ENCODE measurements at places on chromosomes 1 and 21. TPM values are rescaled to one million over a fixed set of nuclear protein-coding genes. Genes with fewer than 3 reads are reported as not detected.

PCAT6 gene
- 0.83 TPM for total RNA-seq

DNA sequence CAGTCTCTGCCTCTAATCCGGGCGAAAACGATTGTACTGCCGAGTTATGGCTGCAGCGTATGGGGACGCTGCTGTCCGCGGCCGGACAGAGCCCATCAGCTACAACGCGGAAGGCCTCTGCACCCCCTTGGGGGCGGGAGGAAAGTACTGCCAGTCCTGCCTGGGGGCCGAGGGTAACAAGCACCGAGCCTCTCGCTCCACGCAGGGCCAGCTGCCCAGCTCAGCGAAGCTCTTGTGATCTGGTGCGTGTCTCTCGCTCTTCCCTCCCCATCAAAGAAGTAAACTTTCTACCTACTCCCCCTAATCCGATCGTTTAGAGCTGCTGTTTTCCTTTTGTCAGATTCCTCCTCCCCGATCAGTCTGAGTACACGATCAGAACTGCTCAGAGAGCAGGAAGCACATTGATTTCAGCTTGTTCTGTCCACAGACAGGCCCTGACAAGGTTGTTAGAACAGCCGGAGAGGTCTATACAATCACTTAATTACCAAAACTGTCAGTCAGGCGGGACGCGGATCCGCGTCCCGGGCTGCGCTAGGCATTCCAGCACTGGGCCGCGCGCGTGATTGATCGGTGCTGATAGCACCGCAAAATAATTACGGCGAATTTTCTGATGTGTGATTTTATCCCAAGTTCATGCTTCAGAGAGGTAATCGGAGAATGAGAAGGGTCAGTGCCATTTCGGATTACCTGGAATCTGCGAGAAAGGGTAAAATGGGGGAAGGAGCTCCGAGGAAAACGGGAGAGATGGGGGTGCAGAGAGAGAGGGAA is 8.7 kb upstream of the BARHL2 start:
- DNase-seq: no peak
- H3K4me1 ChIP-seq: peaks cover 54% of the 10 kb centered on the region
- H3K27ac ChIP-seq: peak overlapping the region; percentile 60
- H3K27me3 ChIP-seq: peaks cover 88% of the 10 kb centered on the region

CYP4A22 gene
- total RNA-seq: not detected

- H3K36me3 ChIP-seq: peaks cover 63% of the 10 kb centered on the region
- no peak for DNase-seq
- H3K4me1 ChIP-seq: peaks cover 70% of the 10 kb centered on the region
- H3K27me3 ChIP-seq: no peaks in the 10 kb centered on the region
Measured at GRCh38 chr1:113903501-113904292, 902 bp downstream of the AP4B1 start.

DNA sequence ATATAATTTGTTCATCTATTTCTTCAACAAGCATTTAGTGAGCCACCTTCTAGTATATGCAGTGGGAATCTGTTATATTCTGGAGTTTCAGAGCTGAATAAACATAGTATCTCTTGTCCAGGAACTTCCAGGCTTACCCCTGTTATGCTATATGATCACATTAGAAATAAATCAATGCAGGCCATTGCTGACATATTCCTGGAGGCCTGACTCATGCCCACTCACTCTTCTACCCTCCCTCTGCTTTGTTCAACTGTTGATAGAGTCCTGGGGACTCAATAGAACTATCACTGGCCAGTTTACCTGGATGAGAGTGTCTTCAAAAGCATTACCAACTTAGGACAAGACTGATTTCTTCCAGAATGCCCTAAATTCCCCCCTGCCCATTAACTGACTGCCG is 29.3 kb upstream of the SRSF10 start:
- no peaks in the 10 kb centered on the region for H3K4me1 ChIP-seq
- H3K4me3 ChIP-seq: no peak overlapping the region
- DNase-seq: no peak
- no peaks in the 10 kb centered on the region for H3K36me3 ChIP-seq
- no peak overlapping the region for H3K27ac ChIP-seq

DNA sequence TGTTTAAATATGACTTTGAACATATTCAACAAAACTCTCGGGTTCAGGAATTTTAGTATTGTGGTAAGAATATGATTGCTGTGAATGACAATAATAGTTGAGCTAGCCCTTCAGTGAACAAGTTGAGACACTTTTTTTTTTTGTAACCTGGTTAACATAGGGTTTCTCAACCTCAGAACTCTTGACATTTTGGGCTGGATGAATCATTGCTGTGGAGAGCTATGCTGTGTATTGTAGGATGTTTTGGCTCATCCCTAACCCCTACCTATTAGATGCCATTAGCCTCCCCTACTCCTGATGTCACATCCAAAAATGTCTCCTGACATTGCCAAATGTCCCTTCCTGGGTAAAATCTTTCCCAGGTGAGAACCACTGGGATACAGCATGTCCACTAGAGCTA is 113.7 kb downstream of the RUNX1 start:
- no peaks in the 10 kb centered on the region for H3K27me3 ChIP-seq
- peak overlapping the region; percentile 39 for H3K27ac ChIP-seq
- H3K4me1 ChIP-seq: peaks cover 58% of the 10 kb centered on the region
- peaks cover 6% of the 10 kb centered on the region for H3K36me3 ChIP-seq
- peak overlapping the region; percentile 24 for H3K4me3 ChIP-seq
- DNase-seq: no peak

GRCh38 chr21:41925767-41926116 is 28.1 kb downstream of the C2CD2 start:
- DNase-seq: no peak
- H3K27me3 ChIP-seq: no peaks in the 10 kb centered on the region
- H3K4me1 ChIP-seq: peaks cover 61% of the 10 kb centered on the region
- H3K36me3 ChIP-seq: no peaks in the 10 kb centered on the region

FCAMR gene
- not detected for total RNA-seq

- H3K27ac ChIP-seq: no peak overlapping the region
- DNase-seq: no peak
Measured at GRCh38 chr1:16718908-16719533, 21.3 kb upstream of the RNU1-4 start.

- H3K4me1 ChIP-seq: peaks cover 13% of the 10 kb centered on the region
- no peaks in the 10 kb centered on the region for H3K36me3 ChIP-seq
Measured at GRCh38 chr1:225903623-225904022, 14.7 kb upstream of the LEFTY1 start.

DNA sequence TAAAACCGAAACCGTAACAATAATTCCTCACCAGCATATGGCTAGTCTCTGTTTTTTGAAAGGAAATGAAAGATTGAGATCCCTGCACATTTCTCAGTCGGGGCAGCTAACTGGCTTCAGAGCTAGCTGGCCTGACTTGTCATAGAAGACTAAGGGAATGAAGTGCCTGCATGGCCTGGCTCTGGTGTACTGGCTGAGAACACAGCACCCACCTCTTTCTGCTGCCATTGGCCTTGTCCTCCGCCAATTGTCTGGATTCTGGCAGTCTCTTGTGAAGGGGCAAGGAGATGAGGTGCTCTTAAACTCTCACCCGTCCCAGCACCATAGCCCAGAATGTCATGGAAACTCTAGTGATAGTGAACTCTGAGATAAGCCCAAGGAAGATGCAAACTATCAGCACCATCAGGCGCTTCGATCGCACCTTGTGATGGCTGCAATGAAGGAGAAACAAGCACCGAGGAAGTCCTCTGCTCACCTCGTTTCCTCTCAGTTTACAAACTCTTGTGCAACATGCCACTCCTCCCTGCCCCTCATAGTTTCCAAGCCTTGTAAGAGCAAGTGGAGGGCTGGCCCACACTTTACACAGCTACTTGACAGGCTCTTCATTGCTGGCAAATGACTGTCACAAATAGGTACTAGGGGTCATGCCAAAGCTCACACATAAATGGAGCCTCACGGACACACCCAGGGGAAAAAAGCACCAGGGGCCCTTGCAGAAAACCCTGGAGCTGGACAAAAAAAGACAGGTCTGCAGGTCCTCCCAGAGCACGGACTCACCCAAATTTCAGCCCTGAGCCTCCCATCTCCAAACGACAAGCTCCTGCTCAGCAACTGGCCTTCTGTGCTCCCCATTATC is 16.4 kb downstream of the INPP5B start:
- peak overlapping the region; percentile 78 for H3K27ac ChIP-seq
- H3K4me1 ChIP-seq: peaks cover 52% of the 10 kb centered on the region
- H3K27me3 ChIP-seq: no peaks in the 10 kb centered on the region
- DNase-seq: peak; percentile 71

AQP10 gene
- not detected for total RNA-seq

DNA sequence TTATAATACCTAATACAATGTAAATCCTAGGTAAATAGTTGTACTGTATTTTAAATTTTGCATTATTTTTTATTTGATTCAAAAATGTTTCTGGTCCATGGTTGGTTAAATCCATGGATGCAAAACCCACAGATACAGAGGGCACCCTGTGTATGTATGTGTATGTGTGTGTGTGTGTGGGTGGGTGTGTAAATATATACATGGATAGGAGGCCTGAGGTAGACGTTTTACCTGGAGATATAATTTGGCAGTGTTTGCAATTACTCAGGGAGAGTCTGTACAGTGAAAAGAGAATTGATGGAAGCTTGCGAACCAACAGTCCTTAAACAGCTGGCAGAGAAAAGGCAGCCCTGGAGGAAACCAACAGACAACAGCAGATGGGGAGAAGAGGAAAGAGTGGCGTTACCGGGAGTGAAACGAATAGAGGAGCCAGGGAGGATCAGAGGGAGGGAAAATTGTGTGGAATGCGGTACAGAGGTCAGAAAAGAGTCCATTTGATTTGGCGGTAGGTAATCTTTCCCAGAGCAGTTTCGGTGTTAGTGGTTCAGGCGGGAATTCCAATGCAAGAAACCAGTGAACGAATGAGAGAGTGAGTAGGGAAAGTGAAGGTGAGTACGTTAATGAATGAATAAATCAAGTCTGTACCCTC is 47.9 kb upstream of the NBL1 start:
- H3K4me3 ChIP-seq: peak overlapping the region; percentile 91
- peaks cover 19% of the 10 kb centered on the region for H3K36me3 ChIP-seq
- DNase-seq: no peak
- H3K27ac ChIP-seq: peak overlapping the region; percentile 98
- peaks cover 38% of the 10 kb centered on the region for H3K4me1 ChIP-seq
- no peaks in the 10 kb centered on the region for H3K27me3 ChIP-seq

- peaks cover 12% of the 10 kb centered on the region for H3K36me3 ChIP-seq
- H3K4me1 ChIP-seq: peaks cover 33% of the 10 kb centered on the region
- peak overlapping the region; percentile 91 for H3K4me3 ChIP-seq
- DNase-seq: peak; percentile 99
- peak overlapping the region; percentile 94 for H3K27ac ChIP-seq
- H3K27me3 ChIP-seq: no peaks in the 10 kb centered on the region
Measured at GRCh38 chr1:155227261-155228095, 19.0 kb downstream of the MTX1 start.

- no peak overlapping the region for H3K27ac ChIP-seq
- H3K36me3 ChIP-seq: peaks cover 28% of the 10 kb centered on the region
- no peak overlapping the region for H3K4me3 ChIP-seq
- H3K4me1 ChIP-seq: peaks cover 25% of the 10 kb centered on the region
Measured at GRCh38 chr21:42381347-42381984, 14.4 kb downstream of the TMPRSS3 start.

DNA sequence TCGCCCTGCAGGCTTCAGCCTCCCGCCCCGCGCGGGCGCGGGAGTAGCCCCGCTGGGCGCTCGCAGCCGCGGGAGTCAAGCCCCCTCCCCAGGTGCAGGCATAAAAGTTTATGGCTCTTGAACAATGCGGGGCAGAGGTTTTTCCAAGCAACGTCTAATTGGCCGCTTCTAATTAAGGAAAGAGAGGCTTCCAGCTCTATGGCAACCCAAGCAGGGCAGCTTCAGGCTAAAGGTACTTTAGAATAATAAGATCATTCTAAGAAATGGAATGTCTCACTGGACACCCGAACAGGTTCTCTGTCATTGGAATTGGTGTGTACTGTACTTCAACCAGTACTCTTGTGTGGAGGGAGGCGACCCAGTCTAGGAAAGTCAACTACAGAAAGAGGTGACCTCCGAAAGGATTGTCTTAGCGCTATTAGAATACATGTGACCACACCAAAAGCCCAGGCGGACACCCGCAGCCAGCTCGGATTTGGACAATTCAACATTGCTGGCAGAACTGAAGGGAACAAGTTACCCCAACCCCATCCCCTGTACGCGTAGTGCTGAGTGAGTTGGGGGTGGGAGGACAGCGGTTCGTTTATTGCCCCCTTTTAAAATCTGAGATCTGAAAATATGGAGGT is 12.5 kb downstream of the NR5A2 start:
- no peak overlapping the region for H3K27ac ChIP-seq
- H3K36me3 ChIP-seq: no peaks in the 10 kb centered on the region
- H3K4me1 ChIP-seq: peaks cover 27% of the 10 kb centered on the region

DNA sequence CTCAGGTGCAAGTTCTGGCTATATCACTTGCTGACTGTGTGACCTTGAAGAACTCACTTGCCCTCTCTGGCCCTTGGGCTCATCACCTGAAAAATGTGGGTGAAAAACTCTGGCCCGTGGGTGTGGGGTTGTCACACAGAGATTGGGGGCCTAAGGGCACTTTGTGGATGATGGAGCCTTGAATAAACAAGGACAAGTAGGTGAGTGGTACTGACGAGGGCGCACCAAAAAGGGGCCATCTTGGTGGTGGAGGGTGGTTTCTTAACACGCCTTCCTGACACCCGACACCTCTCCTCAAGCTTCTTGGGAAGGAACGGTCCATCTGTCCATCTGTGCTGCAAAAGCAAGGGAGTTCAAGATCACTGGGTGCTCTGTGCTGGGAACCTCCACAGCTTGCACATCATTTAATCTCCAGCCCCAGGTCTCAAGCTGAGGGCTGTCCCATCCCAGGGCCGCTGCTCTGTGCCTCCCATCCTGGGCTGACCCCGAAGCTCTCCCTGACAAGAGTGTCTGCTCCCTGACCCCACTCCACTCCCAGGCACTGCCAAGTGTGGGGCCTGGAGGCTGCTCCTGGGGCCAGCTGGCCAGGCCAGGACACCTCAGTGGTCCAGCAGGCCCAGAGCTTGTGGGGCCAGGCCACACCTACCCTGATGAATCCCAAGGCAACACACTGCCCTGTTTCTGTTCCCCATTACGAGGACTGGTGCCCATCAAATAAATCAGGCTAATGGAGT is 97.3 kb downstream of the GLIS1 start:
- no peak overlapping the region for H3K4me3 ChIP-seq
- DNase-seq: no peak
- no peaks in the 10 kb centered on the region for H3K36me3 ChIP-seq
- peaks cover 2% of the 10 kb centered on the region for H3K27me3 ChIP-seq

GRCh38 chr21:19400223-19400770 is 996.7 kb upstream of the TMPRSS15 start:
- H3K27me3 ChIP-seq: no peaks in the 10 kb centered on the region
- no peaks in the 10 kb centered on the region for H3K36me3 ChIP-seq
- H3K27ac ChIP-seq: no peak overlapping the region

BMP8B gene
- 0.08 TPM for total RNA-seq

GRCh38 chr1:103529746-103530145 is 4.2 kb downstream of the RNPC3 start:
- no peak overlapping the region for H3K27ac ChIP-seq
- H3K27me3 ChIP-seq: no peaks in the 10 kb centered on the region
- peaks cover 56% of the 10 kb centered on the region for H3K36me3 ChIP-seq
- no peak for DNase-seq

COL9A2 gene
- 2.4 TPM for total RNA-seq

OPTC gene
- total RNA-seq: not detected

DNA sequence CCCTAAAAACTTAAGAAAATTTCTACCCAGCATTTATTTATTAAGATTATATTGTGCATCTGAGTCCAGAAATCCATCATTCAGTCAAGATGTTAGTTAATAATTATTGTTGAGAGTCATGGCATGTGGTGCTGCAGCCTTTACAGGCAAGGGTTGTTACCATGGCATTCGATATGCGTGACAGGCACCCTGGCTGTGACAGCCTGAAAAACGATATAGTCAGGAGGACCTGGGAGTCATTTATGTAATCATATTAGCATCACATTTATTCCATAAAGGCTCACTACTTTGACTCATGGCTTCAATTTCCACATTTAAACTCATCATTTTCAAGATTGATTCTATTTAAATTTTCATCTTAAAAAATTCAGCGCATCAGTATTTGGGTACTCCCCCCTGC is 68.0 kb downstream of the CACHD1 start:
- peaks cover 40% of the 10 kb centered on the region for H3K4me1 ChIP-seq
- no peak for DNase-seq
- no peaks in the 10 kb centered on the region for H3K27me3 ChIP-seq
- peaks cover 4% of the 10 kb centered on the region for H3K36me3 ChIP-seq
- no peak overlapping the region for H3K27ac ChIP-seq

GPR137B gene
- 4.9 TPM for total RNA-seq
